ENCODE measurements at places on chromosomes 2 and 18.

DNA sequence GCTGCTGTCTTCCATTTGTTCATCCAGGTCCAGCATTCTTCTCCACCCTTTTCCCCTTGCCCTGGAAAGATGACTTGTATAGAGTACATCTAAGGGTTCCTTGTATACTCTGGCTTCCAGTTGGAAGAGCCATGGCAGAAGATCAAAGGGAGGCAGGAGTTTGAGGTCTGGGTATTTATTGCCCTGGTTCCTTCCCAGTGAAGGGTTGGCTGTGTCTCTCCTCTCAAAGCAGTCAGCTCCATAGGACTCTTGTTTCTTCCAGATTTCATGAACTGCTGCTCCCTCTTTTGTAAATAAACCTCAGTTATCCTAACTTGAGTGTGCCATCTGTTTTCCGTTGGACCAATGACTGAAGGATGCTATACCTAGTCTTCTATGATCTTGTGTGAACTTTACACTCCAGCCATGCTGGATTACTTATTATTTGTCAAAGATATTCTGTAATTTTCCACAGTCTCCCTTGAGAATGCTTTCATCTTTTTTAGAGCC is 6.4 kb downstream of the BBS5 start:
- no peak for DNase-seq

- DNase-seq: no peak
Observed at GRCh38 chr2:225668606-225669266, 269.2 kb downstream of the NYAP2 start.

DNA sequence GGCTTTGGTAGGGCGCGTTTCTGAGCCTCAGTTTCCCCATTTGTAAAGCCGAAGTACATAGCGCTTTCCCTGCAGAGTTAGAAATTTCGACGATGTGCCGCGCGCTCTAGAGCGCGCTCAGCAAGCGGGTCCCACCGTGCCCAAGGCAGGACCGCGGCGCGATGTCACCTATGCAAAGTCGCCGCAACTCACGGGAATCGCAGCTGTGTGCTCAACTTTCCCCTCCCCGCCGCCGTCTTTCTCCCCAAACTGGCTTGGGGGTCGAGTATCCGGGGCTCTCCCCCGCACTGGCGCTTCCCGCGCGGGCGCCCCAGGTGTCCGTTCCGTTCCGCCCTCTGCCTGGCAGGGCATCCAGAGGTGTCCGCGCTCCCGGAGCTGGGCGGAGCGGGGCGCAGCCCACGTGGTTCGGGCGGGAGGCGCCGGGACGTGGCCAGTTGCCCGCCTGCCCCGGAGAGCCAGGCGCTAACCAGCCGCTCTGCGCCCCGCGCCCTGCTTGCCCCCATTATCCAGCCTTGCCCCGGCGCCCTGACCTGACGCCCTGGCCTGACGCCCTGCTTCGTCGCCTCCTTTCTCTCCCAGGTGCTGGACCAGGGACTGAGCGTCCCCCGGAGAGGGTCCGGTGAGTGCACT is at the start of gene MLPH:
TSS of gene MLPH (plus strand) at position 433 of the 630 bp plus-strand sequence. CDS start 6,176 bp downstream, outside the sequence.
- no peak for DNase-seq

DNA sequence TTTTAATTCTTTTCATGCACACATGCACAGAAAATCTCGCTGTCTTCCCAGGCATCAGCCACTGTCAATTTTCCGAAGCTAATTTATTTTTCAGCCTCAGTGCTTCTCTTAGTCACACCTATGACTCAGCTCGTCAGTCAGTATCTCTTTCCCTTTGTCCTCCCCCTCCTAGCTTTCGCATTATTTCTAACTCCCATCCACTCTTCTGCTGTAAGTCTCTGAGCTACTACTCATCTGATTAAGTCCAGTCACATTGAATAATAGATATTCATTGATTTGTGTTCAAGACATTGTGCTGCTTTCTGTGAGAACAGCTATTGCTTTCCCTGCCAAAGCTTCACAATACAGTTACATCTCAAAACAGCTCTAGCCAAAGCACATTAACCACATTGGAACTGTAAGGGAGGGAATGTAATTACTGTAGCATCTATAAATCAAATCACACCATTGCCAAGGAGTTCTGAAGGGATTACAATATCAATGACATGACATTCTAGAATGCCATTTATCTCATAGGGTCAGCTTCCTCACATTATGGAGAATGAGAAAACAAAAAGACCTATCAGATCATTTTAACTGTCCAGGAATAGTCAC is 89.4 kb downstream of the SCN3A start:
- peak; percentile 61 for DNase-seq

DNA sequence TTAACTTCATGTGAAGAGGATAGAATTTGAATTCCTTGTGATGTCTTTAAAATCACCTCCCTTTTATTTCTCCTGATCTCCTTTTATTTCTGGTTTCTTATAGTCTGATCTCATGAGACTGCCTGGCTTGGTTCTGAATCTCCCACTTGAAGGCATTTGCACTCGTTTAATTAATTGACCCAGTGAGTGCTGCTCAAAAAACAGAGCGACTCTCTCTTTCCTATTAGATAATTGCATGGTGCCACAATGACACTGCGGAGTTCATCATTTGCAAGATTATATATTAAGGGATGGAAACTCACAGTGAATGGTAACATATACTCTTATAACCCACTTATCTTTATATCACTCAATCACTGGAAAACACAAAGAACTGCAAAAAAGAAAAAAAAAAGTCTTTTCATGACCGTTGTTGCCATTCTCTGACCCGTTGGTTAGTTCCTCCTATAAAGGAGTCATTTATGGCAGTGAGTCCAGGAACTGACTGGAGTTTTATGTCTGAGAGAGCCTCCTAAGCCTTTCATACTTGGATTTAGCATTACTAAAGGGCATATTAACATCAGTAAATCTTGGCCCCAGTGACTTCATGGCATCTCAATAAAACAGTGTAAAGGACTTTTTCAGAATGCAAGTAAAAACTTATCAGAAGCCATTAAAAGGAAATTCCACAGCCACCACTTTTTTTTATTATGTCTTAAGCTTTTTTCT is 103.3 kb upstream of the EPHA4 start:
- DNase-seq: no peak

GRCh38 chr18:8812631-8813030 is 107.3 kb downstream of the MTCL1 start:
- no peak for DNase-seq
